ENCODE measurements at places on chromosomes 12 and 14.

DNA sequence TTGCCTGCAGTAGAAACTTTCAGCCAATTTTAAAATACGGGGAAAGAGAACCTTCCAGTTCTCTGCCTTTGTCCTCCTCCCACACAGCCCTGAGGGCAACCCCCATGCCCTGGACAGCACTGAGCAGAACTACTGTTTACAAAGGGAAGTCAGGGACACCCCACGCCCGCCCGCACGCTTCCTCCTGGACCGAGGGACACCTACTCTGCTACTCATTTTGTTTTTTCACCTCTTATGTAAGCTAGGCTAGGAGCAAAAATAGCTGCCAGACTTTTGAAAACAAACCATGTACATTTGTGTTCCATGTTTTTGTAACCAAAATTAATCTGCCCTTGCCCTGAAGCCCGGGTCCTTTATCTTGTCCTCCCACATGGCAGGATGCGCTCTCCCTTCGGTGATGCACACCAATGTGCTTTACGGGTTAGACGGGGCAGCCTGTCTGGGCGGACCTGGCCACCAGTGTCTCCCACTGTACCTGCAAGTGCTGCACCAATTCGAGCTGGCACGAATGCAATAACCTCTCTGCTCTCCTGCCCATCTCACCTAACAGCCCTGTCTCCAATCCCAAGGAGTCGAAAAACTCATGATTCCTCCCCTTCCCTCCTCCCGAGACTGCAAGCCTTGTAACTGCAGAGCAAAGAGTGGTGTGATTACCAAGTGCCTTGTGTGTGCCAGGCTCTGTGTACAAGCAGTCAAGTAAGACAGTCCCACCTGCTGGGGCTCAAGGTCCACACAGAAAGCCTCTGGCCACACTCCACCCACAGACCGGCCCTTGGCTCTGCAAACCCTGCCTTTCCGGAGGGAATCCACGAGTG, 85.2 kb downstream of the CCDC88C start:
- DNase-seq: no peak

GRCh38 chr12:65501093-65501621, 222.7 kb downstream of the MSRB3 start:
- DNase-seq: peak; percentile 76

GRCh38 chr12:41856228-41856627, 288.4 kb downstream of the GXYLT1 start:
- no peak for DNase-seq

DNA sequence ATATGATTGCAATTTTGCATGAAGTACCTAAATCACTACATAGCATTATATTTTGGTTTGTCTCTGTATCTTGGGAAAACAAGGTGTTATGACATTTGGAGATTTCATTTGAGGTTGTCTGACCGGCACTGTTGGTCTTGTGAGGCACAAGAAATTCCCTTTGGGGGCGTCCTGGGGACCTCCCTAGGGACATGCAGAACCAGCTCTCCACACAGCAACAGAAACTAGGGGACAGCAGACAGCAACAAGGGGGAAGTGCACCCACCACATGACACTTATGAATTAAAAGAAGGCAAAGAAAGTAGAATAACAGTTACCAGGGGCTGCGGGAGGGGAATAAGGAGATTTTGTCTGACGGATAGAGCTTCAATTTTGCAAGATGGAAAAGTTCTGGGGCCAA, 14.4 kb downstream of the DDX54 start:
- no peak for DNase-seq

DNA sequence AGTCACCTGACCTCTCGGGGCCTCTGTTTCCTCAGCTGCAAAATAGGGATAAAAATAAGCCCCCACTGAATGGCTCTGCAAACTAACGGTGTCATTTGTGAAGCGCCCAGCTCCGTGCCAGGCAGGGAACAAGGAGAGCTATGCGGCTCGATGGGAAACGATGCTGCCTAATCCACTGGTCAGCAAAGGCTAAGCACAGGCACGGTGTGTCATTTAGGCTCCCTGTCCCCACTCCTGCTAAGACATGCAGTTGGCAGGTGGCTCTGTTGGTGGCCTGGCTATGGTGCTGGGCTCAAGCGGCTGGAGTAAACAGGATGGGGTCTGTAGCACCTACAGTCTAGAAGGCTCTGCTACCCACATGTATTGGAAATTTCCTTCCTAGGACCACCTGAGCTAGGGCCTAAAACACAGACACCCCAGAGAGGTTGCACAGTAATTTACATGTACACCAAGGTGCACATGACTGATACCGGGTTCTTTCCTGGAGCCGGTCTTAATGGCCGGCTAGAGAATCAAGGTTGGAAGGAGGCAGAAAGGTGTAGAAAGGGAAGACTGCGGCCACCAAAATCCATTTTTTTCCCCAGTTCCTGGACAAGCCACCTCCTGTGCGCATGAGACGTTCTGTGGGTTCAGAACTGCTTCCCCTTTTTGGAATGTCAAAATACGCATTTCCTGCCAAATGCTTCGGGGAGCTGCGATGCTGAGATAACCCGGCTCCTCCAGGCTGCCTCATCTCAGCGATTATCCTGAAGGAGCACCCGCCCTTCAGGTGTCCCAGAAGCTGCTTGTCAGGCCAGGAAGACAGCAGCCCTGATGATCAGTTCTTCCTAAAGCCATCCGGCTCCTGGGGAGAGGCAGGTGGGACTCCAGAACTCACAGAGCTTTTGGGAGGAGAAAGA, 1.0 kb downstream of the CACNA2D4 start:
- peak; percentile 21 for DNase-seq

DNA sequence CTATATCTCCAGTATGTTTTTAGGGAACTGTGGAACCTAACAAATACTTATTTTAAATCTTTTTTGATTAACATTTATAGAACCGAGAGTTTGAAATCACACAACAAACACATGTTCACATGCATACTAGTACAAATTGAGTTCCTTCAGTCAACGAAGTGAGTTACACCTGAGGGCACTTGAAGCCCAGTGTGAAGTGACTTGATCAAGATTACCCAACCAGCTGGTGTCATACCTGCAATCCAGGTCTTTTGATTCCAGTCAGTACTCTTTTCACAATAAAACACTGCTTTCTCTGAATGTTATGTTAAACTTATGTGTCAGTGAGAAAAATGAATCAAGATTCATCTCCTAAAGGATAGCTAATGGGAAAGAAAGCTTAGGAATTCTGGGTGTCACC, 35.2 kb downstream of the VRK1 start:
- DNase-seq: no peak

GRCh38 chr14:100816286-100816949, 9.5 kb upstream of the MEG3 start:
- no peak for DNase-seq

GRCh38 chr12:128938886-128939285, 85.6 kb downstream of the GLT1D1 start:
- no peak for DNase-seq

DNA sequence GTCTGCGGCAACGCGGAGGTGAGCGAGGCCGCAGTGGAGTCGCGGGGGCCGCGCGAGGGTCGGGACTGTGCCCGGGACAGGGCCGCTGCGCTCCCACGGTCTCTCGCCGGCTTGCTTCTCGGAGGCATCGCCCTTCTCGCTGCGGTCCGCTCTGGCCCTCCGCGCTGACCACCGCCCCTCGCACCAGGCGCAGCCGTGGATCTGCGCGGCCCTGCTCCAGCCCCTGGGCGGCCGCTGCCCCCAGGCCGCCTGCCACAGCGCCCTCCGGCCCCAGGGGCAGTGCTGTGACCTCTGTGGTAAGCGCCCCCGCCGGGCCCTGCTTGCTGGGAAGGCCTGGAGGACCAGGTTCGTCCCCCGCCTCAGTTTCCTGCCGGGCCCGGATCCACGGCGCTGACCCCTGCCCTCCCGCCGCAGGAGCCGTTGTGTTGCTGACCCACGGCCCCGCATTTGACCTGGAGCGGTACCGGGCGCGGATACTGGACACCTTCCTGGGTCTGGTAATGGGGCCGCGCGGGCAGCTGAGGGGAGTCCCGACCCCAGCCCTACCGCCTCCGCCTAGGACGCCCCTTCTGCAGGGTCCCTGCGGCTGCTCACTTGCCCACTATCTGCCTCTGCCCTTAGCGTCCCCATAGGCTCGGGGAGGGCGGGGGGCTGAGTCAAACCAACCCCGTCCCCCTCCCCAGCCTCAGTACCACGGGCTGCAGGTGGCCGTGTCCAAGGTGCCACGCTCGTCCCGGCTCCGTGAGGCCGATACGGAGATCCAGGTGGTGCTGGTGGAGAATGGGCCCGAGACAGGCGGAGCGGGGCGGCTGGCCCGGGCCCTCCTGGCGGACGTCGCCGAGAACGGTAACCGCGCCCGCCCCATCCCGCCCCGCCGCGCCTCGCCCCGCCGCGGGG, 7.0 kb downstream of the AMN start:
- DNase-seq: no peak

DNA sequence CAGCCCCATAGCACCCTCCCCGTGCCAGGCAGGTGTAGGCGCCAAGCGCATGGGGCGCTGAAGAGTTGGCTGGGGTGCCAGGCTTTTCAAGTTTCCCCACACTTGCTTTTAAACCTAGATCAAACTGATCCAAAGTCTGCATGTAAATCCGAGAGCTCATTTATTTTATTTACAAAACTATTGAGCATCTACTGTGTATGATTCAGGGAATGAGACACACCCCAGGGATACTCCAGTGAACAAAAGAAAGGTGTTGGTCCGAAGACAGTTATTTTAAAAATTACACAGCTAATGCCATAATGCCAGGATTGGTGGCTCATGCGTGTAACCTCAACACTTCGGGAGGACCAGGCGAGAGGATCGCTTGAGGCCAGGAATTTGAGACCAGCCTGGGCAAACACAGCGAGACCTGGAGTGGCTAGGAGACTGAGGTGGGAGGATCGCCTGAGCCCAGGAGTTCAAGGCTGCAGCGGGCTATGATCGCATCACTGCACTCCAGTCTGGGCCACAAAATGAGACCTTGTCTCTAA, 780 bp upstream of the SLC41A2 start:
- no peak for DNase-seq

- no peak for DNase-seq
These were observed 47.4 kb downstream of the STX2 start for GRCh38 chr12:130791629-130792028.

DNA sequence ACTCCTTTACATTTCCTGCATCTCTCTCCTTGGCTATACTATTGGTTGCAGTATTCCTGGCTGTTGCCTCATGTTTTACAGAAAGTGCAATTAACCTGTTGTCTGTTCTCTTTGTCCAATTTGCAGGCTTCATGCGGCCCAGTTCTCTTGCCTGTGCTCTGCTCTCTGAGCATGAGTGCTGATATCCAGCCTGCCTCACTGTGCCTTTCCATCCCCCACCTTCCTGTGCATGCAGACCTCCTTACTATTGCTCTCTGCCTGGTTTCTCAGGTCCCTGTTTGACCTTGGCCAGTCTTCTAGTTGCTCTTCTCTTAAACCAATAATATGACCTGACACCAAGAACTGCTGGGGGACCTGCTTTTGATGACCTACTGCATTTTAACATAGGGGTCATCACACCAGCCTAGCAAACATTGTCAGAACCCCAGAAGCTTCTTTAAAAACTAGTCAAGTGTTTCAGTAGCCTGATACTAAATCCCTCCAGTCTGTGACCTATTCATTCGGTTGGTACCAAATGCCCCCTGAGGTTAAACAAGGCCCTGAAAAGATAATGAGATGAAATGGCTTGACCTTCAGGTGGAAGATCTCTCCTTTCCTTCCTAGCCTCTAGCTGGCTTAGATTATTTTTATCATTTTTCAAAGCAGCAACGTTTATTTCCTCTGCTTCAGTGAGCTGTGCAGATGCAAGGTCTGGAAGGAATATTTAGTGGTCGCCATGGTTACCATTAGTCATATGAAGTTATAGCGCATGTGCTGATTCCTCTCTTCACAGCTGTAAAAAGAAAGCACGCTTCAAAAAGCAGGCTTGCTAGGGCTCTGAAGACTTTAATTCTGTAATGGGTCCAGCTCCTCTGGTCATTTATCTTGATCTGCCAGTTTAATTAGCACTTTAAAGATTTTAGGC, 216.5 kb downstream of the PHLDA1 start:
- DNase-seq: peak; percentile 96

GRCh38 chr12:17778242-17778641, 311.8 kb downstream of the RERGL start:
- no peak for DNase-seq

GRCh38 chr12:49298160-49298559, 3.2 kb downstream of the PRPH start:
- no peak for DNase-seq

DNA sequence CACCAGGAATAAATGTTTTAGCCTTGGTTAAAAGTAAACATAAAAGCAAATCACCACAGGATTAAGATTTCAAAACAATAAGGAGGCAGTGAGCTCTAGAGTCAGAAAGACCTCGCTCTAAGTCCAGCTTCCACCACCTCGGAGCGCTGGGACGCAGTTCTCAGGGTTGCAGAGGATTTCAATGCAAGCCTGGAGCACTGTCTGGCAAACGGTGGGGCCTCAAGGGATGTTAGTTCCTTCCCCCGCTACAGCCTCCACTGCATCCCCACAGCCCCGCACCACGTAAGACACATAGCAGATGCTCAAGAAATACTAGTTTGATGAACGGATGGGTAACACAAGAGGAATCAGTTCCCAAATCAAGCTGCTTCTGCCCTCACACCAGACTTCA, 39.3 kb upstream of the TMCC3 start:
- no peak for DNase-seq

- no peak for DNase-seq
These were observed 92.4 kb downstream of the RBM19 start for GRCh38 chr12:113873740-113874139.

- DNase-seq: no peak
These were observed 12.1 kb upstream of the PRR4 start for GRCh38 chr12:10861366-10861765.
